CD4-positive, alpha-beta T cell treated with Interleukin-17A for 4 hours (primary cell): ENCODE measurements at places on chromosomes 16 and 17.

GRCh38 chr17:28849281-28849680 lies 5.5 kb upstream of the ERAL1 start:
- no peak for DNase-seq

DNA sequence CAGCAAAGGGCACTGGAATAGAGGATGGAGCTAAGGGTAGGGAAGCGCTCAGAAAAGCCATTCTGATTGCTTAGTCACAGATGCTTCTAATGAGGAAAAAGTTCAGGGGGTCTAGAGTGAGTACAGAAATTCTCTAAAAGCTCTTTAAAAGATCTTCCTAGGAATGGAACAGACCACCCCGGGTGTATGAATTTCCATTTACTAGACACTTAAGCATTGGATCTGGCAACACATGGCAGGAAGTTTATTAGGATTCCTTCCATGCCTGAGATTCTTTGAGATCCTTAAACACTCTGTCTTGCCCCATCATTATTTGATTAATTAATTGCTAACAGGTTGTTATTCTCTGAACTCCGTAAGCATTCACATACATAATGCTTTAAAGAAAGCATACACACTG lies 8.5 kb downstream of the KRTAP9-7 start:
- no peak for DNase-seq

DNA sequence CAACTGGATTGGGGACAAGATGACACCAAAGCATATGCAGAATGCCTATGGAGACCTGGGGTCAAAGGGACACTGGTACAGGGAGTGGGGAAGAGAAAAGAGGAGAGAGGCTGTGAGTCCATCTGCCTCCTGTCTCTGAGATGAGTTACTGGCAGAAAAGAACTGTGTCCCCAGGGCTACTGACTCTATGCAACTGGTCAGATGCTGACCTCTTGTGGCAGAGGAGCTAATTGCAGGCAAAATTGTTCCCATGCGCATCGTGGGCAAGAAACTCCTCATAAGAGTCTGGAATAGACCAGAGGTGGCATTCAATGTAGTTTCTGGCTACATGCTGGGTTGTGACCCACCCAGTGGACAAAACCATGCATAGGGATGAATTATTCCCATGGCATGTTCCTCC lies 26.1 kb upstream of the MLKL start:
- peak; percentile 23 for DNase-seq

DNA sequence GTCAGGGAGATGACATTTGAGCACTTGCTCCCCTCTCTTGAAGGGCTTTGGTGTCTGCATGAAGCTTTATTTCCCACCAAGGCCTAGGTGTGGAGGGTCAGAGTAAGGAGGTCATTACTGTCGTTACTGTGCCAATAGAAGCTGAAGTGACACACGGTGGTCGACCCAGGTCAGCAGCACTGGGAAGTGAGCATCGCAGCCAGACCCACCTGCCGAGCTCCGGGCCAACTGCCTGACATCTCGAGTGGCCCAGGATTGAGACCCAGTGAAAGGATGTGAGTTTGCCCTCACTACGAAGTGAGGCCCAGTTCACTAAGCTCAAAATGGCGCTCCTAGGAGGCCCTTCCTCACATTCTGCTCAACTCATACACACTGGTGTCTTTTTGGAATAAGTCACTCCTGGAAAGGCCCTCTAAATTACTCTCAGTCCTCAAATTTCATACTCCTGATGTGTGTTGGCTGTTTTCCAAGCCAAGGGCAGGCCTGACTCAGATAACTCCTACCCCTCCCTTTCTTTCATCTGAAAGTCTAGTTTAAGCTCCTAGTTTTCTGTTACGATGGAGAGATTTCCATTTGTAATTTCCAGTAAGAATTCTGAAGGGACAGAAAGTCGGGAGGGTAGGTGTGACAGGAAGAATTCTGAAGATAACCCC lies 200.4 kb downstream of the LGALS9B start:
- peak; percentile 24 for DNase-seq

GRCh38 chr16:87358250-87358649 lies 25.3 kb downstream of the FBXO31 start:
- no peak for DNase-seq

GRCh38 chr17:48990882-48991357 lies 6.3 kb upstream of the IGF2BP1 start:
- no peak for DNase-seq

DNA sequence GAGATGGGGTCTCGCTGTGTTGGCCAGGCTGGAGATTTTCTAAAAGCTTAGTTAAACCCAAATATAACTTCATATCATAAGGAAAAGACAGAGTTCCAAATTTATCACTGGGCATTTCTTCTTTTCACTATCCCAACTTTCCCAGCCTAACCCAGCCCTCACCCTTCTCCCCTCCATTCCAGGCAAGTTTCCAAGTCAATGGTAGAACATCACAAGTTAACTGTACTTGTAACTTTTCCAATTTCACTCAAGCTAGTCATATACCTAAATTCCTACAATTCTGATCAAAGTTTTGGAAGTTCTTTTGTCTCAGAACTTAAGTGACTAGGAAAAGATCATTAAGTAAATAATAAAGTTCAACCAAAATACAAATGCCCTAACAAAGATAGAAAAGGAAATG lies 61.2 kb downstream of the USP32 start:
- DNase-seq = no peak

GRCh38 chr17:20307326-20307910 lies 159.9 kb downstream of the LGALS9B start:
- DNase-seq = no peak

DNA sequence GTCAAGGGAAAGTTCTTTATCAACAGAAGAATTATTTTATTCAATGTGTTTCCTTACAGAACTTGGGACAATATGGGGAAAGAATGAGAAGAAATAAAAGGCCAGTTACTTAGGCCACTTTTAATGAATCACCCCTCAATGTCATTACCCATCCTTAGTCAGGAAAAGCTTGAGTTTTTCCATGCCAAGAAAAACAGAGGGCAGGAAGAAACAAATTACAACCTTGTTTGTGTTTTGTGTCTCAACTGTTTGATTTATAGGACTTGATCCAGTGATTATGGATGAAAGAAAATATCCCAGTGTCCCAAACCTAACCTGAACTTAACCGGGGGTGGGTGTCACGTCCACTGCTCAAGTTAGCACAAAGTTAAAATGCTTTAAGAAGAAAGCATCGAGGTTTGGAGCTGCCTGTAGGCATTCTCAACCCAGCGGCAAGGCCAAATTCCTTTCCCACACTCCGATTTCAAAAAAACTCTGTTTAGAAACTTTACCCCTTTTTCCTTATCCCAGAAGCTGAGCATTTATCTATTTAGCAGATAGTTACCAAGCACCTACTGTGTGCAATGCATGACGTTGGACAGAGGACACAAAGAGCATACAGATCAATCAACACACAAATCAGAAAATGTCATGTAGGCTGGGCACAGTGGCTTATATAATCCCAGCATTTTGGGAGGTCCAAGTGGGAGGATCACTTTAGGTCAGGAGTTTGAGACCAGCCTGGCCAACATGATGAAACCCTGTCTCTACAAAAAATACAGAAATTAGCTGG lies 14.0 kb upstream of the CYB5B start:
- no peak for DNase-seq

DNA sequence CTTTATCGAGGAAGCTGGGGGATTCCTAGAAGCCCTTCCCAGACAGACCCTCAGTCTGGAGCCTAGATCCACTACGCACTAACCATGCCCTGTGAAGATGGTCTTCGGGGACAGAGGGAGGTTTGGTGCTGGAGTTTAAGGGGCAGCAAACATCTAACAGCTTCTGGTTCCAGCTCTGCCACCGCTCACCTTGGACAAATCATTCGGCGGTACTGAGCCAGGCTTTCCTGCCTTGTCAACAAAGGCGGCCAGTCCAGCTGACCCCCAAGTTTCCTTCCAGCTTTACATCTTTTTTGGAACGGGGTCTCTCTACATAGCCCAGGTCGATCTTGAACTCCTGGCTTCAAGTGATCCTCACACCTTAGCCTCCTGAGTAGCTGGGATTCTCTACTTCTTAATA lies 369 bp upstream of the GJD3 start:
- DNase-seq = no peak
